Stimulated activated CD4-positive, alpha-beta T cell treated with anti-CD3 and anti-CD28 coated beads, Interleukin-1b, Interleukin-23, amount 100 ng/mL, for 4 hours (primary cell): ENCODE measurements at places on chromosomes 1 and 21.

DNA sequence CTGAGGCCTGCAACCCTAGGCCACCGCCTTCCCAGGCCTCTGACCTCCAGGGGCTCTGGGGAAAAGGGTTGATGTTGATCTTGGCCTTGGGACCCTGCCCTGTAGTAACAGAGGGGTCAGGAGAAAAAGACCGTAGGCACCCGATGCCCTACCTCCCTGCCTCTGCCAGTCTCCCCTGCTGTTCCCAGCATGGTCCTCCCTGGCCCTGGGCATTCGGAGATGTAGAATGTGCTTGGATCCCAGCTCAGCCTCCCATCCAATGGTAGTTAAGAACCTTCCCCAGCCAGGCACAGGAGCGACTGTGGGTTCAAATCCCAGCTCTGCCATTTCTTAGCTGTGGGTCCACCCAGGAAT lies 72.0 kb upstream of the TARDBP start:
- no peak for DNase-seq

- DNase-seq, result no peak
Measured at GRCh38 chr21:38982096-38982495, 176.4 kb downstream of the ETS2 start.

GRCh38 chr1:107643766-107644165 lies 321.2 kb downstream of the VAV3 start:
- DNase-seq, result no peak

DNA sequence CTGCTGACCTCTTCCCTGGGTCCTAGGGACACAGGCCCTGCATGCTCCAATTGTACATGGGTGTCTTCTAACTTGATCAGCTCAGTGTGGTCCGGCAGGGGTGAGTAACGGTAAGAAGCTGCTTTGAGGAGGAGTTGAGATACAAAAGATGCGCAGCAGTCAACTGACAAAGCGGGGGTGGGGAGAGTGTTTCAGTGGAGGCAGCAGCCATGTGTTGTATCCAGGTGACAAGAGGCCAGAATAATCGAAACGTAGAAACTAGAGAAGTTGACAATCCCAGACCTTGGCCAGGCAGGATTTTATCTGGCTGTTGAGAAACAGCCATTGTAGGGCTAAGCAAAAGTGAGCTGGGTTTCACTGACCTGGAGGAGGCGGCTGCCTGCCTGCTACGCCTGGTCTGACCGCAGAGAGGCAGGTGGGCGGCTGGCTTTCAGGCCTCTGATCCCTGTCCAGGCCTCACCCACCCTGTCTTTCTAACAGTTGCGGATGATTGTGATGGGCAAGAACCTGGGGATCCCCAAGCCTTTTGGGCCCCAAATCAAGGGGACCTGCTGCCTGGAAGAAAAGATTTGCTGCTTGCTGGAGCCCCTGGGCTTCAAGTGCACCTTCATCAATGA lies 28.8 kb downstream of the PADI6 start:
- DNase-seq, result no peak

GRCh38 chr1:160032165-160032820 lies 503 bp upstream of the PIGM start:
- no peak for DNase-seq

- DNase-seq, result no peak
Measured at GRCh38 chr1:181430015-181430885, 53.1 kb upstream of the CACNA1E start.
